CD4-positive, alpha-beta T cell treated with Interleukin-2 at 100 ng/mL for 4 hours (primary cell): ENCODE measurements at places on chromosomes 13 and 19.
A peak's percentile ranks its signal among the peaks of the same experiment; 100 is the strongest.

DNA sequence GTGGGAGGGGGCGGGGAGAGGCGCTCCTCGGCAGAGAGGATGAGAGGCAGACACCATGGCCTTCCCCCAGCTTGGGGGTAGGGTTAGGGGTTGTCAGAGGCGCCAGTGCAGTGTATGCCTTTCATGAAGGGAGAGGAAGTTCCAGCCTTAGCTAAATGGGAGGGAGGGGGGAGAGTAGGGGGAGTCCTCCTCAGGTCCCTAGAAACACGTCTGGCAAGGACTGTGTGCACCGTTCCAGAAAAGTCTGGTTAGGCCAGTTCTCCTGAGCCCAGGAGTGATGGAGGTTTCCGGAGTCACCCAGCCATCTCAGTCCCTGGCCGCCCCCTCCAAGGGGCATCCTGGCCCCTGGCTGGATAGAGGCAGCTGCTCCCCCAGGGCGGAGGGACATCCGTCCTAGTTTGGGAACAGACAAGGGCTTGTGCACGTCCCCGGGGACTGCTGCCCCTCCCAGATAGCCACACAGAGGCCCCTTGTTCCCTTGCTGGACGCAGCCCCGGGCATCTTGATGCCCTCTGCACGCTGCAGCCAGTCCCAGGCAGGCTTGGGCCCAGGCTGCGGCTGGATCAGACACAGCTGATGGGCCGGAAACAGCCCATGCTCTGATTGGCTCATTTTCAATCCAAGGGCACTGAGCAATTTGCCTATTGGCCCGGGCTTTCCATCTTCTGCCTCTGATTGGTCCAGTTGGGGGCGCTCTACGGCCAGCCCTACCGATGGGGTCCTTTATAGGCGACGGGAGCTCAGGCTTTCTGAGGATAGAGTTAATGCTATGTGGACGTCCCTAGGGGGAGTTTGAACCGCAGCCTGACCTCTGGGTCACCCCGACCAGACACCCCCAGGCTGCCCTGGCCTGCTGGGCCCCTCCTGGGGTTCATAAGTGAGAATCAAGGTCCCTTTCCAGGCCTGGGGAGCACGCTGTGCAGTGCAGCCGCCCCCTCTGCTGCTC lies 3.8 kb downstream of the S1PR2 start:
- no peak for DNase-seq

- no peak for DNase-seq
Measured at GRCh38 chr13:50453188-50453587, 390.3 kb downstream of the DLEU7 start.

DNA sequence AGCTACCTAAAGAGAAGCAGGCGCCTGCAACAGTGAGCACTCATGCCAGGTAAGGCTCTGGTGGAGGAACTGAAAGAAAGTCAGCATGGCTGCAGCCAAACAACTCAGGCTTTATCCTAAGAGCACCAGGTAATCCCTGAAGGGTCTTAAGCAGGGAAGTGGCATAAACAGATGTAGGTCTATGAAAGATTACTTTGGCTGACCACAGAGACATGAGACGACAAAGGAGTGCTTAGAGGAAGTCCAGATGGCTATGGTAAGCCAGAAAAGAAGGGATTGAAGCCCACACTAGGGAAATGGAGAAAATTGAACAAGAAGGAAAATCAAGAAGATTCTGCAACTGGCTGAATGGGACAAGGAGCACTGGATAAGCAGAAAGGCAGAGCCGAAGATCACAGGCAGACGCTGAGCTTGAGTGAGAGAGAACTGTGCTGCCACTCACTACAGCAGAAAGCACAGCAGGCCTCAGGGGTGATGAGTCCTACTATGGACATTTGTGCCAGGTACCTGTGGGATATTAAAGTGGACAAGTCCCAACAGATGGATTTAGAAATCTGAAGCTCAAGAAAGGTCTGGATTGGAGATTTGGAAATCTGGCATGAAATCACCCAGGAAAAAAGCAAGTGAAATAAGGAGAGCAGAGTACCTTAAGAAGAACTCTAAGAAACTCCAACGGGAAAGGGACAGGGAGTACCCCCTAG lies 4.2 kb downstream of the RCBTB1 start:
- no peak for DNase-seq

DNA sequence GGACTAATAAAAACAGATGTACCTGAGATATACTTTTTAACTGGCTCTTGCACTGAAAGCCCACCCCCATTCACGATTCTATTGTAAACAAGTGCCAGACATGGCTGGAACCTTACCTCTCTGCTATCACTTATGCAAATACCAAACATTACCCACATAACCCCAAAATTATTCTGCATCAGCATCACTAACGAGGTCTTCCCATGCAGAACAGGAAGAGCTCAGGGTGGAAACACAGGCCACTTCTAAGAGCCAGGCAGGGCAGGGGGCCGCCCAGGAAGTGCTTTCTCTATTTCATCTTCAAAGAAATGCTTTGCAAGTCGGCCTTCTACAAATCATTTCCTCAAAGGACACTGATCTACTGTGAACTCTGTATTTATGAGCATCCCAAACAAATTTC lies 7.3 kb downstream of the IRS2 start:
- DNase-seq, result peak; percentile 61
